ENCODE measurements at places on chromosomes 16 and 17.

GRCh38 chr17:76840443-76840767, 27.8 kb upstream of the MGAT5B start:
- DNase-seq, result no peak

DNA sequence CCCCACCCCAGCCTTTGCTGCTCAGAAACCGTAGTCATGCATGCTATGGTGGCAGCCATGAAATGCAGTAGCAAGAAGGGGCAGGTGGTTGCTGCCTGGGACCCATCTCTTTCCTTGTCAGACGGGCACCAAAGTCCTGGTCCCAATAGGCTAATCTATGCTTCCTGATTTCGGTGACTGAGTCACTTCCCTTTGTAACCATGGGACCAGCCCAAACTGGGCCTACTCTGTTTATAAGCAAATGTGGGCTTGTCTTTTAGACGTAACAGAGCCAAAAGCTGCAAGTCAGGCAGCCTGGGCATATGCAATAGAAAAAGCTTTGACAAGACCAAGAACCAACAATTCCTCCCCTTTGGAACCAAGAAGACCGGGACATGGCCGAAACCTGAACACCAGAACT, 99.1 kb upstream of the RBBP6 start:
- DNase-seq, result no peak

- no peak for DNase-seq
Observed at GRCh38 chr16:89822188-89823086, 5.8 kb upstream of the SPIRE2 start.

DNA sequence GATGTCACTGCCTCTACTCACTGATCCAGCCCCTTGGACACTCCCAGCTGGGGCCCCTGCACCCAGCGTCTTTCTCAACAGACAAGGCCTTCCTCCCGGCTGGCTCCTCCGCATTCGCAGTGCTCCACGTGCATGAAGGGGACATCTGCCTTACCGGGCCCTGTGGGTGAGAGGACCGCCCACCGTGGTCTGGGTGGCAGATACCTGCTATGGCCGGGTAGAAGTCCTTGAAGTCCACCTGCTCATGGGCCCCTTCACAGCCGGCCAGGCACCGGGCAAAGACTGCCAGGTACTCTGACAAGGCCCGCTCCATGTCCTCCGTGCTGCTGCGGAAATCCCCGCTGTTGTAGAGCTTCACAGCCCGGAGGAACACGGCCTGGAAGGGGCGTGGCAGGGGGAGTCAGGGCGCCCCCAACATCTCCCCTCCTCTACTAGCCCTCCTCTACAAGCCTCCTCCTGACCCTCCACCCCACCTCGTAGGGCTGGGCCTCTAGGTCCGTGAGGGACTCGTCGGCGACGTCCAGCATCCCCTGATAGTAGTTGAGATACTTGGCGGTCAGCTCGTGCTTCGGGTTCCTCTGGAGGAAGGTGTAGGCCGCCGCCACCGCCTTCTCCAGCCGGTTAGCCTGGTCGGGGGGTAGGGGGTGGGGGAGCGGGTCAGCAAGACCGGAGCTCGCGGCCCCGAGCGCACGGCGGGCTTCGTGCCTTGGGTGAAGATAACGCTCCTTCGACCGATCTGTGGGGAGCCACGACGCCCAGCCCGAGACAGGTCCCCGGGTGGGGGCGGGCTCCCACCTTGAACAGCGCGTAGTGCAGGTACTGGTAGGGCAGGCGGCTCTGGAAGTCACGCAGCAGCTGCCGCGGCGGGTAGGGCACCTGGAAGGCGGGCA, 845 bp downstream of the P3H4 start:
- no peak for DNase-seq

DNA sequence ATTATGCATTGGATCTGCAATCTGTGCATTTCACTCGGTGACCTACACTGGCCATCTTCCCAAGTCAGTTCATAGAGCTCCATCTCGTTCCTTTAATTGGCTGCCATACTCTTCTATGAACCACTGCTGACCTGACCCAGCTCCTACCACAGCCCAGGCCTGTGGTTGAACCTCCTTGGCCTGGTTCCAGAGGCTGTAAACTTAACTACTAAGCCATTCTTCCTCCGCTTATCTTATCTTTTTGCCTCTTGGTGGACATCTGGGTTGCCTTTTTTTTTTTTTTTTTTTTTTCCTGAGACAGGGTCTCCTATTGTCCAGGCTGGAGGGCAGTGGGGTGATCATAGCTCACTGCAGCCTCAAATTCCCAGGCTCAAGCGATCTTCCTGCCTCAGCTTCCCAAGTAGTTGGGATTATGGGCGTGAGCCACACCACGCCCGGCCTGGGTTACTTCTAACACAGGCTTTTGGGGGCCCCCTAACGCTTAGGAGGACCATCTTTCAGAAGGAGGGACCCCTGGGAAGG, 18.3 kb downstream of the COQ7 start:
- no peak for DNase-seq

GRCh38 chr17:81223762-81224130, 981 bp upstream of the CEP131 start:
- DNase-seq, result no peak

DNA sequence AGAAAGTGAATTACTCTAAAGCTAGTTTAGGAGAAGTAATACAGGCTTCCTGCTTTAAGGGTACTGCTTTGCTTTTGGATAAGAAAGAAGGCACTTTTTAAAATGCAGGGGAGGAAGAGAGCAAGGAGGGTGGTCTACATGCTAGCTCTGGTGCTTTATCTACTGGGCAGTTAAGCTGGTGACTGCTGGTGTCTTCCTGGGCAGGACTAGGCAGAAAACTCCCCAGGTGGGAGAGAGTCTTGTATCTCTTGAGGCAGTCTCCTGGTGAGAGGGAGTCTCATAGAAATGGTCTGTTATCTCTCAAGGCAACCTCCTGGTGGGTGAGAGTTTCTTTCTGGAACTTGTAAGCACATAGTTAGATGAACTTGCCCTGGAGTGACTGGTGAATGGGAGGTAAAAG, 953.9 kb upstream of the GOT2 start:
- DNase-seq, result no peak

DNA sequence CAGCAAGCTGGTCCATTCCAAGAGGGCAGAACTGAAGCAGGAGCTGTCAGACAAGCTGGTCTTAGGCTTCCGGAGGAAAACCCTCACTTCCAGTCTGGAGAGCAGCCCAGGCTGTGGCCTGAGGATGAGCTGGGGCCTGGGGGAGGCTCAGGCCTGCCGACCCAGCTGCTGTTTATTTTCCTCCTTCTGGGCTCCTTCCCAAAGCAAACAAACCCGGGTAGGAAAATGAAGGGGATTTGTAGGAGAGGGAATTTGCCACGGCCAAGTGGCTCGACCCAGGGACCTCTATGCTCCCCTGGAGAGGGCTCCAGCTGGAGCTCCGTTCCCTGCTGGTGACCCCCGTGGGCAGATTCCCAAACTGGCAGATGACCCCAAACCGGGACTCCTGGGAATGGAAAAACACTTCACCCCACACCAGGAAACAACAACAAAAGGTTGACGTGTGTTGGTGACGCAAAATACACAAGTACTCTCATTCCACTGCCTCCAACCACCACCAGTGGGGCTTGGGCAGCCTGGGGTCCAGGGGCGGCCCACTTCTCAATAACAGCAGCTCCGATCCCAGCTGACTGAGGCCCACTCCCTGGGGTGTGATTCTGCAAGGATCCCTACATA, 8.8 kb downstream of the JUP start:
- no peak for DNase-seq

DNA sequence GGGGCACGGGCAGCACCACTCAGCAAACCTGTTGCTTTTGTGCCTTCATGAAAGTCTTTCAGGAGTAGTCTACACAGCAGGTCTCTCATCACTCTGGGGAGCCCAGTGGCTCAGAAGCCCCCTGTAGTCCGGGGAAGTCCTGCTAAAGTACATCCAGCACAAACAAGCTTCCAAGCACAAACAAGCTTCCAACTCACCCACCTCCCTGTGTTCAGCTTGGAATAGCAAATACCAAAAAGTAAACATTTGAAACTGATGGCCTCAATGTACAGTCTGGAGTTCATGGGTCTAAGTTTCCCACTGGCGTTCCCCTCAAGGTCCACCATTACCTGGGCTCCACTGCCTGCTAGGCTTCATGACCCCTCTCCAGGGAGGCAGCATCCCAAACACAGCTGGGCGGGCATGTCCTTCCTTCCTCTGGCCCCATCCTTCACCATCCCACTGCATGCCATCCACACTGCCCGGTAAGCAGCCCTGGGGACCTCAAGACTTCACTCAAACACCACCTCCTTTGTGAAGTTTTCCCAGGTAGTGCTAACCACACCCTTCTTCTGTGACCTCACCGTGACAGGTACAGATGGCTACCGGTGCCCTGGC, 62.8 kb upstream of the SIAH1 start:
- DNase-seq, result no peak

DNA sequence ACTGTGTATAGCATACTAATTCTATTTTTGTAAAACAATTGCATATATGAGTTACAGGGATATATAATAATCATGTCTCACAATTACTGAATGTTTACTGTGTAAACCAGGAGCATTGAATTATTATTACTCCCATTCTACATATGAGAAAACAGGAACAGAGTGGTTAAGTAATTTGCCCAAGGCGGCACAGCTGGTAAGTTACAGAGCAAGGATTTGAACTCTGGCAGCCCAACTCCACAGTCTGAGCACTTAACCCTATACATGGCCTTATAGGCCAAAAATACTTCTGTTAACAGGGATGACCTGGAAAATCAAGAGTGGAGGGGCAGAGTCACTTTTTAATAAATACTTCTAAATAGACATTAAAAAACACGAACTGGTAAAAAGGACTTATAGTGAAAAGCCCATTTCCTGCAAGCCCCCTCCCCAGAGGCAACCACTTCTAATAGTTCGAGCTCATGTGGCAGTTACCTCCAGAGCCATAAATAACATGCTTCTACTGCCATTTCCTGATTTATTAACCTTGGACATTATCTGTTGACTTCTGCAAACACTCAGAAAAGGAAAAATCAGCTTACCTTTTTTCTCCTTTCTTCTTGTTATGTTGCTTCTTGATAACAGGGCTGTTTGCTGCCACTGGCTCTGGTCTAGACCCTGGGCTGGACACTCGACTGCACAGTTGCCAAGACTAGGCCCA, 22.1 kb upstream of the ADGRG1 start:
- no peak for DNase-seq

- no peak for DNase-seq
Observed at GRCh38 chr17:39651923-39652586, 13.1 kb upstream of the TCAP start.

GRCh38 chr16:85731179-85731578, 19.7 kb downstream of the C16orf74 start:
- DNase-seq, result no peak

- DNase-seq, result no peak
Observed at GRCh38 chr17:1967213-1967612, 57.9 kb downstream of the RTN4RL1 start.
